ENCODE measurements at places on chromosomes 5 and 9.
A peak's percentile ranks its signal among the peaks of the same experiment; 100 is the strongest.

DNA sequence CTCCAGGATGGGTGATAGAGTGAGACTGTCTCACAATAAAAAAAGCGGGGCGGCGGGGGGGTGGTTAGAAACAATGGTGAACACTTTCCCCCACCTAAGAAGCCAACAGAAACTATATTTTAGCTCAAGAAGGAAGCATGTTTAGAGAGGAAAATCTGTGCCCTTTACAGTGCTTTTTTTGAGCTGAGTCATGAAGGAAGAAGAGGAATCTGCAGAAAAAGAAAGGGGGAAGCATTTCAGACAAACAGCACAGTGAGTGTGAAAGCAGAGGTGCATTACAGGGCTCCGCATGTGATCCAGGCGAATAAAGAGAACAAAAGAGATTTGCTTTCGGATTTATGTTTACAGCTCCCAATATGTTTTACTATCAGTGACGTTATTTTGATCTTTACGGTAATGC, 1504.6 kb upstream of the WWC1 start:
- no peak for DNase-seq

DNA sequence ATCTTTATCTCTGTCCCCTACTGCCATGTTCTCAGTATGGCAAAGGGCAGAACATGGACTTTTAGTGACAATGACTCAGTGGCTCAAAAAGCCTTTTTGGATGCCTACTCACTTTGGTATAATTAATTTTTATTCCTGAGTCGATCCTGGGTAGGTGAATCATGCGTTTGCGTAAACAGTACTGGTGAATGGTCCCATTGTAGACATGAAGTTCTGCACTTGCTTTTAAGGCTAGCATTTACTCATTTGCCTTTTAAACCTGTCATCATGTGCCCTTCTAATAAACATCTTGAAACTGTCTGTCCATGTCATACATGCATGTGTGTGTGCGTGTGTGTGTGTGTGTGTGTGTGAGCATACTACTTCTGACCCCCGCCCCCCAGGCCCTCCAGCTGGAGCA, 223.0 kb downstream of the AUH start:
- no peak for DNase-seq

- DNase-seq = no peak
These were observed at the start of gene PTPDC1 for GRCh38 chr9:94084314-94084713. TSS of gene PTPDC1 (plus strand) at chr9:94084464. CDS start at chr9:94084531, 67 bp downstream.

DNA sequence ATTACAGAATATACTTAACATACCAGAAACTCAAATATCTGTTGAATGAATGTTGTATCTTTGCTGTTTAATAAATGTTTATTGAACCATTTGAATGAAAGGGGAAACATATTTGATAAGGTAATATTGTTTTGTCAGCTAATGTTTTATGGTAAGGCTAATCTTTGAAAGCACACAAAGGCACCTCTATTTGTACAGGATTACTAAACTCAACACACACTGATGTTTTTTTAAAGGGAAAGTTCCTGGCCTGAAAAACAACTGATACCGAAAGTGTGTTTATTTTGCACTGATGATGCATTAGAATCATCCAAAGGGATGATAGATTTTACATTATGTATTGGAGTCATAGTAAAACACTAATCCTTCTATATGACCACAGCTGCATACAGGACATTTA, 82.5 kb downstream of the ADCY2 start:
- DNase-seq = no peak

GRCh38 chr5:56080375-56081052, 85.8 kb upstream of the IL6ST start:
- no peak for DNase-seq

DNA sequence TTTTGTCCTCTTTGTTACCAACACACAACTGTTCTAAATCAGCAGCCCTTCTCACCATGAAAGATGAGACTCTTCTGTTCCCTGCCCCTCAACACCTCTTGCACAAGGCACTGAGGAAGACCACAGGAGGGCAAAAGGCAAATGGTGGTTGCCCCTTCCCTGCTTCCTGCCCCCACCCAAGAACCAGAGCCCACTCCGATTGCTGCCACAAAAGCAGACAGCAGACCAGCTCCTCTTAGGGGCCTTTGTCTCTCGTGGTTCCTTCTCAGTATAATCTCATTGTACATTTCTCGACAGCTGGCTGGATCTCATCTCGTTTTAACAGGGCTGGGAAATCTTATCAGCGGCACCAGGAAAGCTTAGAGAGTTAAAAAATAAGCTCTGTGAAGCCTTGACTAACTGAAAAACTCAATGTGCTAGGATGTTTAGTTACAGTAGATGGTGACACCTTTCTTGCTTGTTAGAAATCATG, 1.1 kb downstream of the MVB12B start:
- DNase-seq = no peak

GRCh38 chr5:1447671-1448361, 2.6 kb upstream of the SLC6A3 start:
- peak; percentile 64 for DNase-seq

GRCh38 chr9:88990041-88990728, 1.1 kb upstream of the S1PR3 start:
- no peak for DNase-seq

DNA sequence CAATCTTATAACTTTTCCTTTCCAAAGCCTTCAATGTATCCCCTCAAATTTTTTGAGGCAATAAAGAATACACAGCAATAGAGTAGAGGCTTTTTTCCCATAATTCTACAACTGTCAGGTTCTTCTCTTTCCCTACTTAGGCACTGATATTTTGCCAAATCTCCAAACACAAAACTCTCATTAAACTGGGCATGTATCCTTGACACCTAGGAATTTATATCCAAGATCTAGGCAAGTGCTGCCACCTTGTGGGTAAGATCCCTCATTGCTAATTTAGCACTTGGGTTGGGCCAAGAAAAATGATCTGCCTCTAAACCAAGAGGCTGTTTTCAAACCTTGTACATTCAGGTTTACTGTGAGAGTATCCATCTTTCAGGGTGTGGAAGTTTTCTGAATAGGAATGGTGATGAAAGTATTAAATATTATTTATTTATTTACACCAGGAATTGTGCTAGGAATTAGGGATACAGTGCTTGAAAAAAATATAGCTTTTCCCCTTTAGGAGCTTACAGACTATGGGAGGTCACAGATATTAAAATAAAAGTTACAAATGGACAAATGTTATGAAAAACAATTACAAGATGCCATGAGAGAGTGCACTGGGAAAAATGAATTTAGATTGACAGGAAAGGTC, 17.6 kb downstream of the TSTD2 start:
- DNase-seq = no peak

All from RWPE2 (cell line).